ENCODE measurements at places on chromosomes 6 and 20.
A peak's percentile ranks its signal among the peaks of the same experiment; 100 is the strongest.

DNA sequence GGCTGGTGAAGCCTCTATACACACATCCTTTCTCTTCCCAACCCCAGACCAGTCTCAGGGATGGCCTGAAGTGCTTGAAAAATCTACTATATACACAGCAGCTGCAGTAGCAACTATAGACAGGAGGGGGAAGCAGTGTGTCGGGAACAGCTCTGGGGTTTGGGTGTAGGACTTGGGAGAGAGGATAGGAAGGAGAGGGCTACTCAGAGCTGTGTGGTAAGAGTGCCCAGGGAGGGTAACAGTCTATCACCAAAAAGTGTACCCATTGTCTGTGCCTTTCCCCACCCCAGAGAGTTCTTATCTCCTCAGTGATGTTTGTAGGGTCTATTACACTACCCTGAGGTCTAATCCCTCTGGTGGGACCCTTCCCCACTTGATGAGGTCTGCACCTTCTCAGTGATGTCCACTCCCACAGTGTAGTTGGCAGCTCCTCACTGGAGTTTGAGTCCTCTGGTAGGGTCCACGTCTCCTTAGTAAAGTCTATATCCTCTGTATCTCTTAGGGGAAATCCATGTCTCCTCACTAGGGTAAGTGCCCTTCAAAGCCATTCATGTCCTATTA lies 1.5 kb upstream of the GGT7 start:
- no peak for DNase-seq

GRCh38 chr6:1621070-1621701 lies 11.5 kb downstream of the FOXC1 start:
- no peak for DNase-seq

DNA sequence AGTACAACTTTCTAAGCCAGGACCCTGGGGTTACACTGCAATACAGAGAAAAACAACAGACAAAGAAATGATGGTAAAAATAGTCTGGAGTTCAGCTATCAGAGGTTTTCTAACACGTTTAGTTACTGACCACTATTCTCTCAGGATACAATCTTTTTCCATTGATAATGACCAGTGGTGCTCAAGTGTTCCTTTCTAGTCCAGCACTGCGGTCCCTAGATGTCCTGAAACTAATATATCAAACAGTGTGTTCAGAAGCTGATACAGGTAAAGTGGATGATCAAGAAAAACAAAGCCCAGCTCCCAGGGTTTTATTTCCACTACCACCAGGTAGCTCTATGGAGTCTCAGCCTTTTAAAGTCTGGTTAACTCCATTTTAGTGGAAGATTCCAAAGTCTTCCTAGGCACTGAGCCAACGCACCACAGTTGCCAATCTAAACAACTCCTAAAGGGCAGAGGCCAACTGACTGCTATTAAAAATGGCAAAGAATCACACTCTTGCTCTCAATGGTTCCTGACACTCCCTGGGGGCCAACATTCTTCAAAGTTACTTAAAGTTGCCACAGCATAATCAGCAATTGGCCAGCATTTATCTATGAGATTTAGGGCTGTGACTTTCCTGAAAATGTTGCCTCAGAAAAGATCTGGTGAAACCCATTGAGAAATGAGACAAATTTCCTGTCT lies 38.2 kb downstream of the DZANK1 start:
- DNase-seq, result no peak

DNA sequence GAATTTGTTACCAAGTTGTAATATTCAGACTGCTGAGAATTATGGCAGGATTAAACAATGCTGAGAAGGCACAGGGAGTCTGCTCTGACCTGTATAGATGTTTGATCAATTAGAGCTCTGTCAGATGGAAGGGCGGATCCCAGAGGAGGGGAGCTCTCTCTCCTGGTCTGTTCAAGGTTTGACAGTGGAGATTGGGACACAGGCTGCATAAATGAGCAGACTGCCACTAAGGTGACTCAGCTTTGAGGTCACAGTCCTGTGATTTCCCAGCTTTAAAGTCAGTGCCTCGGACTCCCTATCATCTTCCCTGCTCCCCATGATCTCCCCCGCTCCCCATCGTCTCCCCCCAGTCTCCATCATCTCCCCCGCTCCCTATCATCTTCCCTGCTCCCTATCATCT lies 59.2 kb upstream of the SLC22A23 start:
- no peak for DNase-seq

DNA sequence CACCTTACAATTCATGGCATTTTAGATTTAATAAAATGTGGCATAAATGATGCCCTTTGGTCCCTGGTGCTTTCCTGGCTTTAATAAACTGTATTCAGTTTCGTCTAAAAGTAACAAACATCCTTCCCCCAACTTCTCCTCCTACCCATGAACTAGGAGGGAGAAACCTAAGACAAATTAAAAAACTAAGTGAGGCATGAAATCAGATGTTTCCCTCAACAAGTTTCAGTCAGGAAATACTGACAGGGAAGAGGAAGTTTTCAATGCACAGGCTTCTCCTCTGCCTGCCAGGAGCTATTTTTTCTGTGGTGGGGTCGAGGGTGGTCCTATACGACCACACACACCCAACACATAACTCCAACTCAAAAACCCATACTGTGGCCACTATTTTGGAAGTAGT lies 10.0 kb downstream of the HBS1L start:
- no peak for DNase-seq

GRCh38 chr20:58330249-58330648 lies 20.7 kb downstream of the RAB22A start:
- no peak for DNase-seq

- no peak for DNase-seq
These were observed 44.7 kb downstream of the EYA2 start for GRCh38 chr20:46939031-46939965.

- peak; percentile 65 for DNase-seq
These were observed at the start of gene MRPS18A for GRCh38 chr6:43687437-43688347. TSS of gene MRPS18A (minus strand) at chr6:43687791. CDS start at chr6:43687779, 12 bp downstream.

- DNase-seq, result no peak
These were observed 260.1 kb upstream of the STXBP5 start for GRCh38 chr6:146944077-146944476.

DNA sequence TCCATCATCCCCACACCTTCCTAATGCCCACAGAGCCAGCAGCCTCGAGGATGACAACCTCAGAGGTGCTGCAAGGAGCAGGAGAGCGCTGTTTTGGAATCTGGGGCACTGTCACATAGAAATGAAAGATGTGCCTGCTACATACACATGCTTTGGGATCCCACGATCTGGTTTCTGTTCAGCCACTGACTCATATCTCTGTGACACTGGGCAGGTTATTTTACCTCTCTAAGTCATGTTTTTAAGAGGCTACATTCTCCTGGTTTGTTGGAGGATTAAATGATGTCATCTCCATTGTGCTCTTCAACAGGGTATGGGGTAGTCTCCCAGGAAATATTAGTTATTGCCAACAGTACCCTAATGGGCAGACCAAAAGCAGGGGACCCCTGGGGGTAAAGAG lies 32.6 kb upstream of the TAB2 start:
- DNase-seq, result no peak

GRCh38 chr20:50695135-50695872 lies 4.0 kb upstream of the RIPOR3 start:
- DNase-seq, result no peak

GRCh38 chr20:44447827-44448419 lies 27.8 kb upstream of the TTPAL start:
- no peak for DNase-seq

DNA sequence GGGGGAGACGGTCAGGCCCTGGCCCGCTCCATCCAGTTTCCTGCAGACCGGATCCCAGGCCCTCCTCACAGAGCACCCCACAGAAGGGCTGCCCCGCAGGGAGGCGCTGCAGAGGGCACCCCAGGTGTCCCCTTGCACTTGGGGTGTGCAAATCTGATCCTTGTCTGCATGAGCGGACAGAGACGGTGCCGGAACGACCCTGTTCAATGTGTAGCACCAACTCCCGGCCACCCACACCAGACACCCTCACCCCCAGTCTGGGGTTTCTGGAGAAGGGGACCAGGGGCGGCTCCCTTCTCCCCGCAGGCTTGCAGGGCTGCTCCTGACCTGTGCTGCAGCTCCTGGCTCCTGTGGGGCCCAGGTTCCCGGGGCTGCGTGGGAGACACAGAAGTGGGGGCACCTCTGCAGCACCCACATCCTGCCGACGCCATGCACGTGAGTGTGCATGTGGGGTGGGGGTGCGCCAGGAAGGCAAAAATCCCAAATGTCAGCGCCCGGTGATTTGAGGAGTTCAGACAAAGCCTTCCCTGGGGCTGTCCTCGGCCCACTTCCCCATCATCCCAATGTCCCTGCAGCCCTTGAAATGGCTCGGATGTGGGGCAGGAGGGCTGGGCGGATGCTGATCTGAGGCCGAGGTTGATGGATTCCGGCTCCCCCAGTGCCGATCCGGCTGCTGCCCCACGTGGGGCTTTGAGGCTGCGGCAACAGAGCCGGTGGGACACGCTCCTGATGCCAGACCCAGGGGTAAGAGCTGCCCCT lies 85.3 kb upstream of the BHLHE23 start:
- DNase-seq, result no peak

DNA sequence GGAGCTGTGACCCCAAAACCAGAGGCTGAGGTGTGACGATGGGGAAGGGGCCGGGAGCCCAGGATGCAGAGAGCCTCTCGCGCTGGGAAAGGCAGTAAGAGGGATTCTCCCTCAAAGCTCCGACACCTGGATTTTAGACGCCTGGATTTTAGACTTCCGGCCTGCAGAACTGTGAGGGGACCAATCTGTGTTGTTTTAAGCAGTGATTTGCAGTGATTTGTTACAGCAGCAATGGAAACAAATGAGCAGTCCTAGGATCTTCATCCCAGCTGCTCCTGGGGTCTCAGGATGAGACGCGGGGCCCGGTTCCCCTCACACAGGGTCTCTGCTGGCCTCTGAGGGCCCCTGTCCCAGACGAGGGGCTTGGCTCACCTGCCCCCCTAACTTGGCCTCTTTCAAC lies 365.5 kb downstream of the THBS2 start:
- no peak for DNase-seq

DNA sequence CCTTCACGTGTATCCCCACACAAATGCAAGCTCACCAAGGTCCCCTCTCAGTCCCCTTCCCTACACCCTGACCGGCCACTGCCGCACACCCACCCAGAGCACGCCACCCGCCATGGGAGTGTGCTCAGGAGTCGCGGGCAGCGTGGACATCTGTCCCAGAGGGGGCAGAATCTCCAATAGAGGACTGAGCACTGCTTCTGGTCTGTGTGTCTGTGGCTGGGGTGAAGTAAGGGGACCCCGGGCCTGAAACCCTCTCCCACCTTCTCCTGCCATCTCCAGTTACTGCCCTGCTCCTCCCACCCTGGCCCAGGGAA lies 8.3 kb downstream of the MYL9 start:
- DNase-seq, result no peak

- no peak for DNase-seq
These were observed 157.8 kb downstream of the SYCP2 start for GRCh38 chr20:59775687-59776055.

- DNase-seq, result no peak
These were observed 3.8 kb downstream of the CEBPB start for GRCh38 chr20:50194422-50194830.

- DNase-seq, result no peak
These were observed 63.4 kb upstream of the MRPS10 start for GRCh38 chr6:42280966-42281533.

GRCh38 chr6:16243055-16243454 lies 4.7 kb downstream of the GMPR start:
- DNase-seq, result no peak

DNA sequence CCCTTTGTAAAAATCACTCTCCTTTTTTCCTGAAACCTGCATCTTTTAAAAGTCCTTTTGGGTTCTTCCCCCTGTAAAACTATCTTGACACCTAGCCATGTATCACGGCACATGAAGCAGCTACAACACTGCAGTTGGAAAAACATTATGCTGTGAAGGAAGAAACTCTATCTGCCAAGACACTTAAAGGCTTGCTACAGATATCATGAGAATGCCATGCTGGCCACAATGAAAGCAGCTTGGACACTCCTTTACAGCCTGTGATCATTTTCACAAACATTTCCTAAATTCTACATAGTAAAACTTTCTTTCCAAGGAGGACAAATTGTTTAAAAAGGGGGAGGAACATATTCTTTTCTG lies 31.8 kb downstream of the CNKSR3 start:
- no peak for DNase-seq

DNA sequence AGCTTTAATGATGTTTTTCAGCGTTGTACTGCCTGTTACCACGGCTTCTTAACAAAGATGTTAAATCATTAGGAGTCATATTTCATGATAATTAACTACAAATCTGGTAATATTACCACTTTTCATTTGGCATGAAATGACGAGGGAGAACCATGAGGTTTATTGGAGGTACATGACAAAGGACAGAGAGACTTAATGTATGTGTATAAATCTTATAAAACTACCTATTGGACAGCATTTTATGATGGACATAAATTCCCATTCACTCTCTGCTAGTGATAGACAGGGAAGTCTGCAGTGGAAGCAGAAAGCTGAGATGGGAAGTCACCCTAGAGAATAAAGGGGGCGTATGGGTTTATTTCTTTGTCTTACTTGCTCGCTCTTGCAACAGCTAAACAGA lies 949.9 kb upstream of the FLRT3 start:
- DNase-seq, result no peak

DNA sequence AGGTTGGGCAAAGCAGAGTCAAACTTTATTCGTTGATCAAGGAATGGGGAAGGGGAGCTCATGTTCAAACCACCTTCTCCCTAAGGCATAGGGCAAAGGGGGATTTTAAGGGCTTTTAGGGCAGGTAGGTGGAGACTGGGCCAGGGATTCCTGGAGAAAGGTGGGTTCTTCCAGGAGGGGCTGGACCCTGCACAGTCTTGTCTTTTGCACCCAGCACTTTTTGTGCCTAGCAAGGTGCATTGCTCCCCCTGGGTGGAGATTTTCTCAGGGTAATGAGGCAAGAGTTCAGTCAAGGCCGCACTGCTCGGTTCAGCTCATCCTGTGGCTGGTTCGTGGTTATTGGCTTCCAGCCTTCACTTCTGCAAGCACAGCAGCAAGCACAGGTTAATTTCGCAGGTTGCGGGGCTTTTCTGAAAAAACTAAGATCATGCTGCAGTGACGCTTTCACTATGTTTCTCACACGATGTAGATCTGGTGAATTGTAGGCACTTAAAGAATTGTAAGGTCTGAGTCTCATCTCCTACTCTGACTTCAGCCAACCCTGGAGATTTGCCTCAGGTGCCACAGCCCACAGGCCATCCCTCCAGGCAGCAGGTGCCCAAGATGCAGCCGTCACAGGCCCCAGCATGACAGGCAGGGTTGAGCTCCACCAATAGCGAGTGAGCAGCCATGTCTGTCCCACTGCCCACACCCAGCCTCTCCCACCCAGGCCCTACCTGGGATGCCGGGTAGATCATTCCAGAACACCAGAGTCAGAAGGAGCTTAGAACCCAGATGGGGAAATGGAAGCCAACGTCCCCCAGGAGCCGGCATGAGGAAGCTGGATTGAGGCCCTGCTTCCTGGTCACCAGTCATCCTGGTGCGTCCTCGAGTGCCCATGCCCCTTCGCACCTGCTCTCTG lies 37.1 kb downstream of the SUN5 start:
- DNase-seq, result no peak

DNA sequence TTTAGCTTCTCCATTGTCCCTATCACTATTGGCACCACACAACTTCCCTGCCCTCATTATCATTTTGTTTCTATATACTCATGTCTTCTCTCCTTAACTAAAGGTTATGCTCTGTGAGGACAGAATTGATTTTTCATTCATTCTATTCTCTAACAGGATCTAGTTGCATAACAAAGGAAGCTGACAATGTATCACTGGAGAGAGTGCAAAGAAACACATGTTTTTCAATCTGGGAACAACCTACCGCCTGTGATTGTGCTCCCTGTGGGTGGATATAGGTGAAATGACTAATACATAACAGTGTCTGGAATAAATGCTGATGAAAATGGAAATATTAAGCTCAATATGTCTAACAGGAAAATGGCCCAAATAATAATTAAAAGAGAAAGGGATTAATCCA lies 56.6 kb downstream of the COL12A1 start:
- DNase-seq, result no peak

All from stimulated activated CD4-positive, alpha-beta T cell treated with anti-CD3 and anti-CD28 coated beads, TNF-alpha, amount 100 ng/mL, for 24 hours (primary cell).